Prostate gland (tissue), 2 donors: ENCODE measurements at places on chromosomes 4 and X. TPM values are rescaled to one million over a fixed set of nuclear protein-coding genes. Genes with fewer than 3 reads are reported as not detected.

DNA sequence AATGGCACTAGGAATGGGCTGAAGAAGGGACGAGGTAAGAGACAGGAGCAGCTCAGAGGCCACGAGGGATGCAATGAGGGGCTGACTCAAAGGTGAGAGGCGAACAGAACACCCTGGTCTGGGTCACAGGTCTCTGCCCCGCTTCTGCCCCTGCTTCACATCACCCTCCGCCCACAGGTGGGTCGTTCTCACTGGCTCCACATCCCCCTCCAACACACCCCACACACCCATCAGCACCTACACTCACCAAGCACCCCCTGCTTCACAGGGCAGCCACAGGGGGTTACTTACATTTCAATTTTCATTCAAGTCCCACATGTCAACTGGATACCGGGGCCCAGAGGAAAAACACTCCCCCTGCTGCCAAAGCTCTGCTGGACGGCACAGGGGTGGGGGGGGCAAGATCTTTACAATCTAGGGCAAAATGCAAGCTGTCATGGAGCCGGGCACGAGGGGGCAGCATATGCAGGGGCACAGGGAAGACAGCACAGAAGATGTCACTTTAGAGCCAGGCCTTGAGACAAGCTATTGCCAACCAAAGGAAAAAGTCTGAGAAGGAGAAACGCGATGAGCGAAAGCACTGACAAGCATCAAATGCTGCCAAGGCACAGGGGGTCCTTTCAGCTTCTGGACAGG is 94.0 kb downstream of the AFAP1 start:
- DNase-seq: no peak
- no peaks in the 10 kb centered on the region for H3K36me3 ChIP-seq
- no peak overlapping the region for H3K4me3 ChIP-seq
- H3K27me3 ChIP-seq: no peaks in the 10 kb centered on the region
- H3K4me1 ChIP-seq: no peaks in the 10 kb centered on the region

GRCh38 chr4:88457307-88458103 is 586 bp downstream of the HERC5 start:
- H3K4me3 ChIP-seq: peak overlapping the region; percentile 74
- no peaks in the 10 kb centered on the region for H3K36me3 ChIP-seq
- H3K4me1 ChIP-seq: no peaks in the 10 kb centered on the region
- no peaks in the 10 kb centered on the region for H3K27me3 ChIP-seq
- H3K27ac ChIP-seq: peak overlapping the region; percentile 69

DNA sequence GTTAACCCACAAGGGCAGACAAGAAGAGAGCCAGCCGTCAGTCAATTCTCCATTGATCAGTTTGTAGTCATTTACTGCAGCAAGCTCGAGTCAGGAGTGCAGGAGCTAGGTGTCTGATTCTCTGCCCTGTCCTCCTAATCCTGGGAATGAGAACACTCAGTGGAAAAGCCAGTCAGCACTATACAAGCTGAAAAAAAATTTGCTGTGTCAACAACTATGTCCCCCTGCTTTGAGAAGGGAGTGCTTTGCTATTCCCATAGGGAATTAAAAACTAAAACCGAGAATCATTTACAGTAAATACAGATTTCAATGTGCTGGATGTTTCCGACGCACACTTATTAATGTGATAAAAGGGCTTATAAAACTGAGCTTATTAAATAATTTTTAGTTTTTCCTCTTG is 84.2 kb downstream of the GRIA2 start:
- H3K27me3 ChIP-seq: no peaks in the 10 kb centered on the region
- H3K4me1 ChIP-seq: no peaks in the 10 kb centered on the region
- H3K36me3 ChIP-seq: no peaks in the 10 kb centered on the region
- no peak overlapping the region for H3K27ac ChIP-seq
- no peak for DNase-seq
- no peak overlapping the region for H3K4me3 ChIP-seq

DNA sequence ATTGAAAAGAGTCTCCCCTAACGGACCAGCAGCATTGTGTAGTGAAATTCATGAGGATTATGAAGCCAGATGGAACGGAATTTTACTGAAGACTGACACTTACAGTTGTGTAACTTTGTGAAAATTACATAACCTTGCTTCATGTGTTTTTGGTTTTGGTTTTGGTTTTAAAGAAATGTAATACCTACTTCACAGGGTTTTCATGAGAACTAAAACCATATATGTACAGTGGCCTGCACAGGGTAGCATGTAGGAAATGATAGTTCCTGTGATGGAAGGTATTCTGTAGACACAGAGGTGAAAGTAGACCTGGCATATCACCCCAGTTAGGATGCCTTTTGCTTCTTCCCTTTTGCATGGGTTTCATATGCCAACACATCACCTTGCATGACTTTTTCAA is 247.0 kb downstream of the BANK1 start:
- no peaks in the 10 kb centered on the region for H3K27me3 ChIP-seq
- H3K4me3 ChIP-seq: no peak overlapping the region
- no peaks in the 10 kb centered on the region for H3K4me1 ChIP-seq
- H3K36me3 ChIP-seq: no peaks in the 10 kb centered on the region
- no peak overlapping the region for H3K27ac ChIP-seq

DNA sequence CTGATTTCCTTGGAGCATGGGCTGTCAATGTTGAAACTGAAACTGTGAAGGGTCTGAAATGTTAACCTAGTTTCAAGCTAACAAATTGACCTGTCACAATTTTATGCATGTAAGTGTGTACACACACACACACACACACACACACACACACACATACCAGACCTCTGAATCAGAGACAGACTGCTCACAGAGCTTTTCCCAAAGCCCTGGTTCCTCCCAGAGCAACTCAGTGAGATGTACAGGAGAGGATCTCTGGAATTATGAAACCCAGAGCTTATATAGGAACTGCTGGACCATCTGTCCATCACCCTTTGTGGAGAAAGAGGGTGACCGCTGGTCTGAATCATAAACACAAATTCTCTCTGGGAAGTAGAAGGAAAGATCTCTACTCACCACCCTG is 228.1 kb upstream of the PRPS2 start:
- H3K27ac ChIP-seq: no peak overlapping the region
- H3K36me3 ChIP-seq: no peaks in the 10 kb centered on the region
- no peak overlapping the region for H3K4me3 ChIP-seq
- H3K4me1 ChIP-seq: no peaks in the 10 kb centered on the region

GRCh38 chrX:120690344-120690743 is 60.5 kb upstream of the C1GALT1C1 start:
- H3K4me1 ChIP-seq: no peaks in the 10 kb centered on the region
- no peaks in the 10 kb centered on the region for H3K27me3 ChIP-seq
- H3K36me3 ChIP-seq: no peaks in the 10 kb centered on the region
- no peak overlapping the region for H3K4me3 ChIP-seq

DNA sequence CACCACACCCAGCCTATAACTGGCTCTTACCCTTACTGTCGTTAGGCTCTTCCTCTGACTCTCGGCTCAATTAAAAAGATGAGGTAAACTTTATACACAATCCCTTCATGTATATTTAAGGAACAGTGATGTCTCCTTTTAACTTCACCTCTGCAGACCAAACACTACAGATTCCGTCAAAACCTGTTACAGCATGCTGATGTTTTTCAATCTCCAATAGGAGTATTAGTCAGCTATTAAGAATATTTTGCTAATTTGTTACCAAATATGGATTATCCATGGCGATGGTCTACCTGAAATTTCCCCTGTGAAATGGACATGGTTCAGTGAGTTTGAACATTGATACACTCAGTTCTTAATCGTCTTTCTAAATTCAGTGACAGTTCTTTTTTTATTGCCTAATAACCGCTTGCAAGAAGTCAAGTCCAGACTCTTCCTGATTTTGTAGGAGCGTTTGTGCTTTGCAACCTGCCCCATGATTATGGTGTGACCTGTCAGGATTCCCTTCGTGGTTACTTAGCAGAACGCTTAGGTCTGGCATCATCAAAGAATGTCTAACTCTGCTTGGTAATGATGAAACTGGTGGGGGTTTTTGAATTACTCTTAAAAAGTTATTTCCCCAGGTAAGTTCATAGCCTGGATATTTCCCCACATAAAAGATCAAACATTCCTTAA is 72.2 kb upstream of the STOX2 start:
- no peak overlapping the region for H3K27ac ChIP-seq
- DNase-seq: no peak
- H3K4me3 ChIP-seq: no peak overlapping the region
- H3K27me3 ChIP-seq: no peaks in the 10 kb centered on the region

DNA sequence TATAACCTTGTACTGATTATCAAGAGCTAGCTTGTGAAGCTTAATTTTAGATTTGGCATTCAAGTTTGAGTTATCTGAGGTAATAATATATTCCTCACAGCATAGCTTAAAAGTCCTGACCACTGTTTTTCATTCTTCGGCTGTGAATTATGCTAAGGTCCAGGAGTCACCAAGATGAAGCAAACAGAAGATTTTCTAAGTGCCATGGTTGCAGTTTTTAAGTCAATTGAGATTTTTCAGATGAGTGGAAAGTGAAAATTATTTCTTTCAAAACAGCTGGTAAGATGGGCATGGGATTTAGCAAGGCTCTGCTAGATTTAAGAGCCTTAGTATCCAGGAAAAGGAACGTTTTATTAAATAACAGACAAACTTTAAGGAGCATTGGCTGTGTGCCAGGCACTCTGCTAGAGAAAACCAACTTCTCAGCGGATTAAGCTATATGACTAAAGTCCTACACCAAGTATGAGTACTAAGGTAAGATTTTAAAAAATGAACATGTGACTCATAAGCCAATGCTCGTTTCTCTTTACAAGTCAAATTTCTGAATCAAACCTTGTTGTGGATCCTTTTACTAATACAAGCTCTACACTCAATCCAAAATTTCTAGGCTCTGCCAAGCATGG is 149.9 kb upstream of the IL15 start:
- H3K4me3 ChIP-seq: no peak overlapping the region
- H3K27me3 ChIP-seq: no peaks in the 10 kb centered on the region
- H3K36me3 ChIP-seq: no peaks in the 10 kb centered on the region
- H3K27ac ChIP-seq: no peak overlapping the region
- DNase-seq: no peak

- no peaks in the 10 kb centered on the region for H3K4me1 ChIP-seq
- H3K4me3 ChIP-seq: no peak overlapping the region
- H3K27me3 ChIP-seq: no peaks in the 10 kb centered on the region
Measured at GRCh38 chrX:21529771-21530170, 128.4 kb downstream of the KLHL34 start.

DNA sequence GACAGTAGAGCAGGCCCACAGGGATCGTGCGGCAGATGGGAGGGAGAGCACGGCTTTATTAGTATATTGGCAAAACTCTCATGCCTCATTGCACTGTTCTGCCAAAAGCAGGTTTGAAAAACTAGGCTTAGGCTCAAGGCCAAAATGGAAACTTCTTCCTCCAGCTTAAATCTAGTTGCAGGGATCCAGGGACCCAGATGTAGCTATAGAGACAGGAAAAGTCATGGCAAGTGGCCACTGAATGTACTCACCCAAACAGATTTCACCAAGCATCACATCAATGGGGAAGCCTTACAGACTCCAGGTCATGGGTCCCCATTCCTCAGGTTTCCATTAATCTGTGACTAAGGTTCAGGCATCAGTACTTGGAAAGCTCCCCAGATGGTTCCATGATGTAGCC is 149.2 kb downstream of the STK32B start:
- no peaks in the 10 kb centered on the region for H3K4me1 ChIP-seq
- DNase-seq: no peak
- no peak overlapping the region for H3K4me3 ChIP-seq
- H3K27me3 ChIP-seq: no peaks in the 10 kb centered on the region
- H3K36me3 ChIP-seq: no peaks in the 10 kb centered on the region

DNA sequence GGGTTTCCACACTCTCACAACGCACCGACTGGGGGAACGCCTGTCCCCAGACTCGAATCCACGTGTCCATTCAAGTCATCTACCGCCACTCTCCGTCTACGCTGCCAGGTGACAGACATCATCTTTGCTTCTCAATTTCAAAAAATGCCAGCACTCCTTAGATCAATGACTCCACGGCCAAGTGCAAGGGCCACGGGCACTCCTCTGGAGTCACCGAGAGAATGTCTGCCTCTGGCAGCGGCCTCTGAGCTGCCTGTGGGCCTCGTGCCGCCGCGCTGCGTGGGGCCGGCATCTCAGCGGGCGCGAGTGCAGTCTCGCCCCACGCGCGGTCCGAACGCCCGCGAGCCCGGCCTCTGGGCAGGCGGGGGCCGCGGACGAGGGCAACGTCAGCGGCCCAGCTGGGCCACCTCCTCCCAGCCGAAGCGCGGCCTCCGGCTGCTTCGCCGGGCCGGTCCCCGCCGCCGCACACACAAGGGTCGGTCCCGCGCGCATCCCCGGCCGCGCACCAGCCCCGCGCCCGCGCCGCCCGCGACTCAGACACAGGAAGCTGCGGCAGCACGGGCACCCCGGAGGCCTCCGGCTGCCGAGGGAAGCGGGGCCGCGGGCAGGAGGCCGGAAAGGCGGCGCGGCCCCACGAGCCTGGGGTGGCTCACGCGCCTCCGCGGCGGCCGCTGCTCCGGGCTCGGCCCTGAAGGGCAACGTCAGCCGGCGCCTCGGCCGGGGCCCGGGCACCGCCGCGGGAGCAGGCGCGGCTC is 450 bp downstream of the ACSL1 start:
- DNase-seq: no peak
- peak overlapping the region; percentile 82 for H3K27ac ChIP-seq
- H3K4me3 ChIP-seq: peak overlapping the region; percentile 95
- H3K36me3 ChIP-seq: no peaks in the 10 kb centered on the region

- no peaks in the 10 kb centered on the region for H3K36me3 ChIP-seq
- no peak overlapping the region for H3K27ac ChIP-seq
- no peaks in the 10 kb centered on the region for H3K27me3 ChIP-seq
- no peak overlapping the region for H3K4me3 ChIP-seq
Measured at GRCh38 chr4:70533211-70533610, 14.8 kb downstream of the AMTN start.

SPANXN3 gene
- 2.4 TPM for total RNA-seq

USP17L30 gene
- not detected for total RNA-seq

PSAPL1 gene
- total RNA-seq: 12.9 TPM
